ENCODE measurements at places on chromosomes 12 and 14.

DNA sequence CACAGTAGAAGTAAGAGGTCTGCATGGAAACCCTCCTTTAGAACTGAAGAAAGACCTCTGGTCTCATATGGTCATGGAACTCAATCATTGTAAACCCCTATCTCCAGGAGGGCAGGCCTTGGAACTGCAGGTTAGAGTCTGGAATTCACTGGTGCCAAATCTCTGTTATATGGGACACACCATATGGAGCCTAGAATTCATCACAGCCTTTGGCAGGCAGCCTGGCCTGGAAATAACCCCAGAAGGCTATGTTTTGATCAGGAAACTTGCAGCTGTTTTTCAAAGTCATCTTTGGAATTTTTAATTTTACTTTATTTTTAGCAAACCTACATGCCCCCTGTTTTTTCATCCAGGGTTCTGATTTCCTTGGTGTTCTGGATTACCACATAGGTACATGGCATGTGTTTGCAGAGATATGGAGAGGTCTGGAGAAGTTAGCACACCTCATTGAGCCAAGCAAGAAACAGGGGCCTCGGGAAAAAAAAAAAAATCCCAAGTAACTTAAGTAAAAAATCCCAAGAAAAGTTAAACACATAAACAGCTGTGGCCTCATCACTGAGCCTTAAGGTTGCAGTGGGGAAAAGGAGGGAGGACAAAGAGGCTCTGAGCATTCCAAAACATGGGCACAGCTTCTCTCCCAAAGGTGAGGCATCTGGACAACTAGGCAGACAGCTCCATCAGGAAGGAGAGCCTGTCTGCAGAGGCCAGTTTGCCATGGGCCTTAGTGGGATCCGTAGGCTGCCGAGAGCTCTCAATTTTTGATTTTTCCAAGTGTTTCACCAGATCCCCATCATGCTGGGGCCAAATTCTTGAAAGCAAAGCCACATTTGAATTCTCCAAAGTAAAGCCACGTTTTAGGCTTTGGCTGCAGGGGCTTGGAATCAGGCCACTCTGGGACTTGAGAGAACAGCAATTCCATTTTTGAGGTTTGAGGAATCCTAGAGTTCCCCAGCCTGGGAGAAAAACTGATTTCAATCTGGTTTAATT, 339.6 kb upstream of the TBX3 start:
- no peak for DNase-seq

DNA sequence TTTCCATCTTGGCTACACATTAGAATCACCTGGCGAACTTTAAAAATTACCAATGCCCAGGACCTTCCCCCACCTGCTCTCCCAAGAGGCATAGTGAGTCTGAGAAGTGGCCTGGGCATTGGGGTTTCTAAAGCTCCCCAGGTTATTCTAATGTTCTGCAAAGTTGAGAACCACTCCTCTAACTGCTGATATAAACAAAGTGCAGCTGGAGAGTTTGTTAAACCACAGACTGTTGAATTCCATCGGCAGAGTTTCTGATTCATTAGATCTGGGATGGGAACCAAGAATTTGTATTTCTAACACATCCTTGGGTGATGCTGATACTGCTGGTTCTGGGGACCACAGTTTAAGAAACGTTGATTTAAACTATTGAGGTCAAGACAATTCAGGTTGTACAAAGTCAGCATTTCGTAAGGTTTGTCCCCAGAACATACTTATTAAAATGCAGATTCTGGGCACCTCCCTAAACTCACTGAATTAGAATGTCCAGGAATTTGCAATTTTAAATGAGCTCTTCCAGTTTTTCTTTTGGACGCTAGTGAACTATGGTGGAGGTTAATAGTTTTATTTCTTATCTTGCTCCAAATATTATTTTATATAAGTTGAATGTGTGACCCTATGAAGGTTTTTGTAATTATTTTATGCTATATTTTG, 309.1 kb downstream of the NRXN3 start:
- no peak for DNase-seq

DNA sequence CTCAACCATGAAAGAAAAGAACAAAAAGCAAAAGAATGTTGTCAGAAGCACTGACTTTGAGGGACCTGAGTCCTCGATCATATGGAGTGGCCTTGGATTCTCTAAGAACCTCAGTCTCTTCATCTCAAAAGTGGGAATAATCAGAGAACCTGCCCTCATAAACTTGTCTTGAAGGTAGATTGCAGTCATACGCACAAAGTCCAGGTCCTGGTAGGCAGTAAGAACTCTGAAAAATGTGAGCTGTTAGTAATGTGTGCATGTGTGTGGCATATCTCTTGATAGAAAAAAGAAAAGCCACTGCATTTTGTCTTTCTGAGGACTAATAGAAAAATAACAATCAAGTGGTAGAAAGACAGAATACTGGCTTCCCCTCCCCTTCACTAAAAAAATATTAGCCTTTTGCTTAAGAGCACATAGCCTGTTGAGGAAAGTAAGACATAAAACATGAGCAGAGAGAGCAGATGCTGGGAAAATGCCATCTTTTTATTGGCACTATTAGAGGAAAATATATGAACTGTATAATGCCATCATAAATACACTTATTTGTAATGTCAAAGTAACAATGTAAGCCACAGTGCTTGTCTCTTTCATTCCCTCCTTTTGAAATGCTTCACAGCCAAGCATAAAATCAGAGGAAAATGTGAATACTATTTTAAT, 205.1 kb upstream of the TBX3 start:
- DNase-seq = no peak

GRCh38 chr14:93329965-93330608, 2.7 kb downstream of the BTBD7 start:
- DNase-seq = no peak

DNA sequence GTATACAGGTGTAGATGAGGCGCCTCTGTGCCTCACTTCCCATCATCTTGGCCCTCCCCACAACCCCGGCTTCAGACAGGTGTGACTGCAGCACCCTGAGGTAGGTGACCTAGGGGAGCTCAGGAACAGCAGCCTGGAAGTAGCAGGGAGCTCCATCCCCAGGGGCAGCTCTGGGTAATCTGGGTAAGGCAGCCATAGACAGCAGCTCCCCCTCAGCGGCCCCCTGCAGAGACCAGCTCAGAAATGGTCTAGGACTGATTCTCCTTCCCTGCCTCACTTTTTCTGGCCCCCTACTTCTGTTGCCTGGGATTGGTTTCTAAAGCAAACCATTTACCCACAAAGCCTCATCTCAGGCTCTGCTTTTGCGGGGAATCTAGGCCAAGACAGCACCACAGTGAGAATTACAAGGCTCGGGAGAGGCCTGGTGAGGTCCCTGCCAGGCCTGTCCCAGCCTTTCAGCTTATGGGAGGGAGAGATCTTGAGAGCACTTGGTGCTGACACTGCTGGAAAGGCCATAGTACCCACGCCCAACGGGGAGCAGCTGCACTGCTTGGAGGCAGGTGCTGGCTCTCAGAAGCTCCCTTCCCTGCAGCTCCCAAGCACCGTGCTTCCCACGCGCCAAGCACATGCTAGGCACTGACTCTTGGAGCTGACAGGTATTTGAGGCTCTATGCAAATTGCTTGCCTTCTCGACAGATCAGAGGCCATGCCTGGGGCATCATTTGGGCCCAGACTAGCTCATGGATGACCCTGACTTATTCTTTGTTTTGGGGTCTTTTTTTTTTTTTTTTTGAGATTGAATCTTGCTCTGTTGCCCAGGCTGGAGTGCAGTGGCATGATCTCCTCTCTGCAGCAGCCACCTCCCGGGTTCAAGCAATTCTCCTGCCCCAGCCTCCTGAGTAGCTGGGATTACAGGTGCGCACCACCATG, 45.1 kb upstream of the TRAF3 start:
- no peak for DNase-seq

DNA sequence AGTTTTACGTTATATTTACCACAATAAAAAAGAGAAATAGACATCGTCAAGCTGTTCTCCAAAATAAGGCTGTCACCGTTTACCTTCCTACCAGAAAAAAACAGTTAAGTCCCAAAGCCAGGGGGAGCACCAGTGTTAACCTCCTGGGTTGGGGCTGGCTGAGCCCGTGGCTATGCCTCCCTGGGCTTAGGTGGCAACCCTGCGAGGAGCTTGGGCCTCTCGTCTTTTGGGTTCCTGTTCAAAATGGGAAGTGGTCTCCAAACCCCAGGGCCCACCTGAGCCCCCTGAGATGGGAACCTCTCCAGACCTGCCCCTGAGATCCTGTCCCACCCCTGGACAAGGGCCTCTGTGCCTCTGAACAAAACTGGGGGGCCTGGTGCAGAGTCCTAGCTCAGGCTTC, 22.9 kb downstream of the PACS2 start:
- no peak for DNase-seq

DNA sequence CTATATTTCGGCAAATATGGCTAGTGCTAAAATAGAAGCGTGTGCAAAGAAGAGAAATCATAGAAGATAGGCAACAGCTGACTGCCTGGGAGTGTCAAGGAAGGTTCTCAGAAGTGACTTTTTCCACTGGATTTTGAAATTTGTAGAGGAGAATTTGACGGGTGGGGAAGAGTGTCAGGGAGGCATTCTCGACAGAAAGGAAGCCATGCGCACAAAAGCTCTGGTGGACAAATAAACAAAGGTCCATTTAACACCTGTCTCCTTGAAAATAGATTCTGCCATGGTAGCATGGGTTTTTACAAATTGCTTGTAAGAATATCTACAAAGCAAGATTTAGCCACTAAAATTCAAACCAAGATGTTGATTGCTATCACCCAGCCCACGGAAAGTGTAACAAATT, 1081.5 kb downstream of the GALC start:
- no peak for DNase-seq

- DNase-seq = no peak
Observed at GRCh38 chr14:75933712-75934296, 48.0 kb downstream of the TGFB3 start.

DNA sequence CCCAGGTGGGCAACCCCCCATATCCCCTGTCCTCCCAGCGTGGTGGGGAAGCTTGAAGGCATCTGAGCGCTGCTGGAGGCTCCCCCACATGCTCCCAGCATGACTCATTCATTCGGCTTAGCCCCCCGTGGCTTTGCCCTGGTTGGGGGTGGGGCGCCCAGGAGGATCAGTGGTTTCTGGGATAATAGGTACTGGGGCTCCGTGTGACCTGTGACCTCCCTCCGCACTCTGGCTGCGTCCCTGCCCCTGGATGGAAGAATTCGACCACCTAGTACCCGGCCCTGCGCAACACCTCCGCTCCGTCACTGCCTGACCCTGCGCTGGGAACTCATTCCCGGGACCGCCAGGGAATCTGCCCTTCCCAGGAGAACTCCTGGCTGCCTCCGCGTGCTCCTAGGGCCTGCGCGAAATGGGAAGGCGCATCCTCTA, 120.1 kb downstream of the AACS start:
- DNase-seq = no peak

GRCh38 chr12:101327546-101327945, 47.6 kb downstream of the UTP20 start:
- DNase-seq = no peak

GRCh38 chr14:104504172-104504735, 75.3 kb upstream of the C14orf180 start:
- DNase-seq = no peak

DNA sequence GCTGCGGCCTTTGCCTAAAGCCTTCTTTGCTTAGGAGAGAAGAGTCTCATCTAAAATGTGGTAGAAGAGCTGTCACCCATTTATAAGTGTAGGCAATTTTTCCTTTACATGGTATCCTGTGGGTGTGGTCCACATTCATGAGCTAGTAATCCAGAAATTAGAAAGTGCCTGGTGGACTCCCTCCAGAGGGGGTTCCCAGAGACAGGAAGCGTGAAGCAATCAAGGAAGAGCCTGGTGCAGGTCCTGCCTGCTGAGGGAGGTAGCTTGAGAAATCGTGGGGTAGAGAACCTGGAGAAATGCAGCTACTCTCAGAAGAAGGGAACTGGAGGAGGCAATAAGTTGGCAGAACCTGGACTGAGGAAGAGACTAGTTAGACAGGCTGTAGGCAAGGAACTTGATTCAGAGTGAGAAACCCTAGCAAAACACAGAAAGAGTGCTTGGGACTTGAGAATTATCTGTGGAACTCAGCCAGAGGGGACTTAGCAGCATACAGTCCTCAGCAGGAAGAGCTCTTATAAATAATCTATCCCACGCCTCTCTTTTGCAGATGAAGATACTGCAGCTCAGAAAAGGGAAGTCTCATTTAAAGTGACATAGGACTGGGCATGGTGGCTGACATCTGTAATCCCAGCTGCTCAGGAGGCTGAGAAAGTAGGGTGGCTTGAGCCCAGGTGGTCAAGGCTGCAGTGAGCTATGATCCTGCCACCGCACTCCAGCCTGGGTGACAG, 182.4 kb upstream of the CCND2 start:
- no peak for DNase-seq

GRCh38 chr14:88879022-88879421, 54.6 kb downstream of the TTC8 start:
- DNase-seq = peak; percentile 92

GRCh38 chr12:11666131-11667050, 16.9 kb downstream of the ETV6 start:
- DNase-seq = no peak

GRCh38 chr12:69068448-69068847, 135.5 kb upstream of the CPM start:
- DNase-seq = peak; percentile 86

DNA sequence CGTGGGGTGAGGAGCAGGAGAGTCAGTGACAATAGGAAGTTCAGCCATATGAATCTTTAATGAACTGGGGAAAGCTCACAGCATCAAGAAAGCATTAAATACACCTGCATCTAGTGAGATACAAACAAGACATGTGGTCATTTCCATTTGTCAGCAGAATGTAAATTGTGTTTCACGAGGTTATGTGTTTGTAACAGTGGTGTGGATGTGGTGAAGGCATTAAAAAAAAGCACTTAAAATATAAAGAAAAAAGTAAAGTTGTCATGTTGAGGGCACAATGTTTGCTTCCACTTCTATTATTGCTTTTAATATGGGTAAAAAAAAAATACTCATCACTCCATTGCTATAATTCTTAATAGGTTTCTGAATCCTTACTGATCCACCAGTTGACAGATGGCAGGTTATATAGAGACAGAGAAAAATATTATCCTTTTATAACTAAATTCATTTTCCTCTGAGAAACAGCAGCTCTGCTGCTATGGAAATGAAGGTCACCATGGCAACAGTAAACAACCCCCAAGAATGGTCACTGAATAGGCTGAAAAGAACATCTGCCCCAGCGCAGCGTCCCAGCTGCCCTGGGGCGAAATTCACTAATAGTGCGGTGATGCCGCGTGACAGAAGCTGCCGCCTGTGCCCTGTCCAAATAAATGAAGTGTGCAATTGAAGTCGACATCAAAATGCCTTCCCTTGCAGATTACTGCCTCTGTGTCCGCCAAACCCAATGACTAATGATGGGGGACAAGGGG, 226.1 kb downstream of the FOXN3 start:
- DNase-seq = no peak

DNA sequence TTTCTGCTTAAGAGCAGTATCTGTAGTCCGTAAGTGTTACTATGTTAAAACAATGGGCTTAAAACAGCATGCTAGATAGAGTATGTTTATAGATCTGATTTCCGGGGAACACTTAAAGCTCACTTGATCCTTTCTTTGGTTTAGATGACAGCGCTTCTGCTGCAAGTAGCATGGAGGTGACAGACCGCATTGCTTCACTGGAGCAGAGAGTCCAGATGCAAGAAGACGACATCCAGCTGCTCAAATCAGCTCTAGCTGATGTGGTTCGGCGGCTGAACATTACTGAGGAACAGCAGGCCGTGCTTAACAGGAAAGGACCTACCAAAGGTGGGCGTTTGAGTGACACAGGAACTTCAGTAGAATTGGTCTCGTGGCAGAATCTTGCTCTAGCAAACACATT, 57.5 kb downstream of the EML1 start:
- DNase-seq = no peak

GRCh38 chr12:122830517-122831214, 4.6 kb upstream of the HIP1R start:
- peak; percentile 99 for DNase-seq

- DNase-seq = no peak
Observed at GRCh38 chr14:64879635-64880220, at the start of gene SPTB. SPTB (minus strand) TSS chr14:64879907; CDS start chr14:64823094, 56,813 bp downstream.
